ENCODE measurements at places on chromosomes 2 and 18.

- peak overlapping the region; percentile 85 for H3K4me3 ChIP-seq
- H3K27me3 ChIP-seq: no peaks in the 10 kb centered on the region
Measured at GRCh38 chr18:63210521-63210920, 109.0 kb downstream of the BCL2 start.

DNA sequence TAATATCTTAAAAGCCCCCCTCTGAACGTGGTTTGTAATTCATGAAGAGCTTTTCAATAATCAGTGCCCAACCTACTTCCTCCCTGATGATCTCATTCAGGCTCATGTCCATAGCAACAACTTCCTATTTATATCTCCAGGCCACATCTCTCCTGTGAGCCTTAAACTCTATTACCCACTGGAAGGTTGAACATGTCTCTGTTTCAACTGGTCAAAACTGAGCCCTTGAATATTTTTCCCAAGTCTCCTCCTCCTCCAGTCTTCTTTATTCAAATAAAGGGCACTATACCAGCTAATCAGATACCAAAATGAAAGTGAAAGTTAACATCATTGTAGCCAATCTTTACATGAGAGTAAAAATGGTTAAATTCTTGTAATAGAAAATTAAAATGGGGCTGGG lies 63.7 kb upstream of the ITGA4 start:
- H3K36me3 ChIP-seq: peaks cover 3% of the 10 kb centered on the region
- peaks cover 28% of the 10 kb centered on the region for H3K4me1 ChIP-seq
- H3K4me3 ChIP-seq: peak overlapping the region; percentile 27
- DNase-seq: no peak
- H3K27ac ChIP-seq: peak overlapping the region; percentile 32

- H3K36me3 ChIP-seq: peaks cover 61% of the 10 kb centered on the region
- no peak overlapping the region for H3K27ac ChIP-seq
- H3K4me3 ChIP-seq: no peak overlapping the region
- H3K4me1 ChIP-seq: peaks cover 6% of the 10 kb centered on the region
Measured at GRCh38 chr2:218648088-218648786, 11.2 kb downstream of the ZNF142 start.

DNA sequence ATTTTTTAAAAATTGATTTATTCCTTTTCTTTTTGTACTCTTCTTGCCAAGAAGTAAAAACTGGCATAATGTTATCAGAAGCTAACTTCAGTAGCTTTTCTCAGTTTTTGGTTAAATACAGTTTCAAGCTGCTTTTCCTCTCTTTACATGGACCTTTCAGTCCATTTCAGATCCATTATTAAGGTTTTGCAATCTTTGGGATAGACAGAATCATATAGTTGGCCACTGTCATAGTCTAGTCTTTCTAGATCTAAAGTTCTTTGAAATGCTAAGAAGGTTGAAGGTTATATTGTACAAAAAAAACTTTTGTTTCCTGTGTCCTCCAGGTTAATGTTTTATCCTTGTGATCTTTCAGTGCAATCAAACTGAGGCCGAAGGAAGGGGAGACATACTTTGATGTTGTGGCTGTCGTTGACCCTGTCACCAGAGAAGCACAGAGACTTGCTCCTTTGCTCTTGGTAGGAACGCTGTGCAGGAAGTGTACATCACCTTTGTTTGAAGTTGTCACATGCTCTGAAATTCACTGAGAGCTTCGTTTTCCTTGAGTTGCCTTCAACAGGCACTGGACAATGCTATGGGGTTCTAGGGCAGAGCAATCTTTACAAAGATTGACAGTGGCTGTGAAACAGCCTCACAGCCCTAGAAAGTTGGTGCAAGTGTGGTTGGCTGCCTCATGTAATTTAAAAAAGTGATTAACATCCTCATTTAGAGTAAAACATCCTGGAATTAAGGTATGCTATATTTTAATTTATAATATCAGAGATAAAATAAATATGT lies 79.1 kb downstream of the UGGT1 start:
- H3K4me1 ChIP-seq: peaks cover 15% of the 10 kb centered on the region
- H3K27me3 ChIP-seq: no peaks in the 10 kb centered on the region
- peaks cover 60% of the 10 kb centered on the region for H3K36me3 ChIP-seq
- H3K27ac ChIP-seq: no peak overlapping the region
- no peak overlapping the region for H3K4me3 ChIP-seq
- DNase-seq: no peak

- no peak for DNase-seq
- H3K27me3 ChIP-seq: peaks cover 2% of the 10 kb centered on the region
- peak overlapping the region; percentile 52 for H3K27ac ChIP-seq
- H3K36me3 ChIP-seq: peaks cover 17% of the 10 kb centered on the region
Measured at GRCh38 chr2:24076849-24077534, 866 bp upstream of the SF3B6 start.

GRCh38 chr2:172671501-172671900 lies 64.1 kb upstream of the RAPGEF4 start:
- no peaks in the 10 kb centered on the region for H3K4me1 ChIP-seq
- DNase-seq: no peak
- H3K27me3 ChIP-seq: peaks cover 1% of the 10 kb centered on the region
- H3K27ac ChIP-seq: no peak overlapping the region
- H3K36me3 ChIP-seq: no peaks in the 10 kb centered on the region

GRCh38 chr2:27003007-27003406 lies 29.8 kb upstream of the TMEM214 start:
- H3K27me3 ChIP-seq: peaks cover 15% of the 10 kb centered on the region
- no peaks in the 10 kb centered on the region for H3K4me1 ChIP-seq
- no peak for DNase-seq
- H3K4me3 ChIP-seq: no peak overlapping the region
- peaks cover 1% of the 10 kb centered on the region for H3K36me3 ChIP-seq

- no peak overlapping the region for H3K4me3 ChIP-seq
- no peaks in the 10 kb centered on the region for H3K27me3 ChIP-seq
- no peak overlapping the region for H3K27ac ChIP-seq
- no peak for DNase-seq
- no peaks in the 10 kb centered on the region for H3K36me3 ChIP-seq
- H3K4me1 ChIP-seq: no peaks in the 10 kb centered on the region
Measured at GRCh38 chr2:159562248-159562647, 54.1 kb downstream of the BAZ2B start.

DNA sequence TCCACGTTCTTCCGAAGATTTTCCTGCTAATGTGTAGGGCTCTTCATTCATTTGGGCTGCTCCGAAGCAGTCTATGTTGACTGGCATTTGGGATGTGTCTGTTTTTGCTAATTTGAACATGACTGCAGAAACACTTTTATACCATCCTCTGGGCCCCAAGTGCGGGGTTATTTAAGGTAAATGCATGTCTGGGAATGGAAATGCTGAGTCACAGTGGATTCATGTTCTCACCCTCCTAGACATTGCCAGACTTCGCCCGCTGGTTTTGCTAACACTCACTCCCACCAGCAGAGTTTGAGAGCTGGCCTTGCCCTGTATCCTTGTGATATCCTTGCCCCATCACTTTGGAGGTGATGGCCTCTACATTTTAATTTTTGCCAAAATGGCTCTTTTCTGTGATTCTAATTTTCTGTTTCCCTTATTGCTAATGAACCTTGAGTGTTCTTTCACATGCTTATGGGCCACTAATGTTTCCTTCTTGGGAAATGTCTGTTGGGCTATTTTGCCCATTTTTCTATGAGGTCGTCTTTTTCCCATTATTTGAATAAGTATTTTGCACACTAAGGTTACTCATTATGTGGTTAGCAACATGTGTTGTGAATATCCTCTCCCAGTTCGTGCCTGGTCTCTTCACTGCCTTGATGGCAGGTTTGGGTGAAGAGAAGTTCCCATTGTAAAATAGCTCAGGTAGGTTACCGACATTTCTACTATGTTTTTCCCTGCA lies 204.1 kb downstream of the GLI2 start:
- DNase-seq: no peak
- H3K4me1 ChIP-seq: no peaks in the 10 kb centered on the region
- H3K27ac ChIP-seq: no peak overlapping the region

GRCh38 chr2:16686641-16687040 lies 21.0 kb upstream of the CYRIA start:
- H3K36me3 ChIP-seq: no peaks in the 10 kb centered on the region
- no peak overlapping the region for H3K4me3 ChIP-seq
- DNase-seq: no peak
- H3K27ac ChIP-seq: no peak overlapping the region
- H3K27me3 ChIP-seq: peaks cover 7% of the 10 kb centered on the region

GRCh38 chr2:143936538-143936847 lies 583.4 kb downstream of the ZEB2 start:
- peak overlapping the region; percentile 70 for H3K4me3 ChIP-seq
- peak overlapping the region; percentile 49 for H3K27ac ChIP-seq
- H3K4me1 ChIP-seq: peaks cover 14% of the 10 kb centered on the region
- H3K36me3 ChIP-seq: no peaks in the 10 kb centered on the region
- H3K27me3 ChIP-seq: peaks cover 73% of the 10 kb centered on the region

GRCh38 chr2:191738667-191739066 lies 60.7 kb downstream of the NABP1 start:
- peaks cover 18% of the 10 kb centered on the region for H3K4me1 ChIP-seq
- no peak overlapping the region for H3K4me3 ChIP-seq
- H3K27me3 ChIP-seq: peaks cover 24% of the 10 kb centered on the region

DNA sequence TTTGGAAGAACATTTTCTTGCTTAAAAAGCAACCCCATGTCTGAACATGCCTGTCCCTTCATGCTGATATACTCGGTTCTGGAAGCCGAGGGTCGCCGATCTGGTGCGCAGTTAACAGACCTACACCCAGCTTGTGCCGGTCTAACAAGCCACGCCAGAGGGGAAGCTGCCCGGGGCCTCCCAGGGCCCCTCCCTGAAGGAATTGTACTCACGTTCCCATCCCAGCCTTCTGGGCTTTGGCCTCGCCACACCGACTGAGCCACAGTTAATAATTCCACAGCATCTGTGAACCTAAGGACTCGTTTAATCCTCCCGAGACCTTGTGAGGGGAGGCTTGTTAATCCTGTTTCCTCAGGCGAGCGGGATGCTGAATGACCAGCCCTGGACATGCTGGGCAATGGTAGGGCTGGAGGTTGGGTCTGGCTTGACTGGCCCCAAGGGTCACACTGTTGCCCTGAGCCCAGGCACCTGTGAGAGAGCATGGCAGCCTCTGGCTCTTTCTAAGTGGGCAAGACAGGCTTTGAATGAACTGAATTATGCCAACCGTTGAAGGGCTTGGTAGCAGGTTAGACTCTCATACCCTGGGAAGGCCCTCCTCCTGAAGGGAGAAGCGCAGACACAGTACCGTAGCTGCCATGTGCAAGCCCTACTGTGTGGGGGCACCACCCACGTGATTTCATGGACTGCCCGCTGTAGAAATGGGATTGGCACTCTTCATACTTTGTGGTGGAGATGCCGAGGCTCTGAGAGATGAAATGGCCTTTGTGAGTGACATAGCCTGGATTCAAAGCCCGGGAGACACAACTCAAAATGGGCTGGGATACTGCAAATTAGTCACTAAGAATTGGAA lies 27.9 kb upstream of the ODC1 start:
- no peaks in the 10 kb centered on the region for H3K36me3 ChIP-seq
- H3K4me1 ChIP-seq: peaks cover 12% of the 10 kb centered on the region
- peaks cover 4% of the 10 kb centered on the region for H3K27me3 ChIP-seq
- DNase-seq: no peak
- no peak overlapping the region for H3K4me3 ChIP-seq

DNA sequence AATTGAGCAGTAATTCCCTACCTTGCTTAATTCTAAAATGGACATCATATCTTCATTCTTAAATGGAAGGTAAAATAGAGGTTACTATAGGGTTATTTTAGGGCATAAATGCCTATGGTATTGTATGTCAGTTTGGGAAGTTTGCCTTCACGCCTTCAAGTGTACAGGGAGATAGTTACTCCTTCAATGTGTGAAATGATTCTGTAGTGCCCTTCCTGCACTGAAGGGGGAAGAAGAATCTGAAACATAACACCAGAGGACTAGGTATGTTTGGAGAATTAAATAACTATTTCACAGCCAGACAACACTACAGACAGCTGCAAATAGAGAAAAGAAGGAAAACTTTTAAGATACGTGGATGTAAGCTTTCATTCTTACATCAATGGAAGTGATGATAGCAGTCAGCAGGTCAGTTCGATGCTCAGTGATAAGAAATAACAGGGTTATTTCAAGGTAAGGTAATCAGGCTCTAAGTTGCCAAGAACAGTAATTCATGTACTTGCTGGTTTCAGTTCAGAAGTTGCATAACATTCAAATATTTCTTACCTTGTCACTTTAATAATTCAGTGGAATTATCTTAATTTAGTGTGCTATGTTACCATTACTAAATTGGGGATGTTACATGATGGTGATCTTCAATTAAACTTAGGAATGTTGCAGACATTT lies 4.0 kb downstream of the PKP4 start:
- no peak overlapping the region for H3K27ac ChIP-seq
- DNase-seq: no peak
- peaks cover 2% of the 10 kb centered on the region for H3K27me3 ChIP-seq
- H3K4me3 ChIP-seq: no peak overlapping the region
- H3K36me3 ChIP-seq: peaks cover 10% of the 10 kb centered on the region

GRCh38 chr2:136375017-136375901 lies 257.3 kb upstream of the CXCR4 start:
- DNase-seq: no peak
- peak overlapping the region; percentile 59 for H3K4me3 ChIP-seq
- H3K36me3 ChIP-seq: peaks cover 6% of the 10 kb centered on the region
- H3K4me1 ChIP-seq: peaks cover 51% of the 10 kb centered on the region

- no peak overlapping the region for H3K27ac ChIP-seq
- no peak for DNase-seq
- H3K27me3 ChIP-seq: no peaks in the 10 kb centered on the region
Measured at GRCh38 chr2:148238561-148238960, 217.7 kb downstream of the MBD5 start.

- DNase-seq: no peak
- no peaks in the 10 kb centered on the region for H3K4me1 ChIP-seq
- H3K27me3 ChIP-seq: peaks cover 11% of the 10 kb centered on the region
- no peaks in the 10 kb centered on the region for H3K36me3 ChIP-seq
- H3K27ac ChIP-seq: no peak overlapping the region
Measured at GRCh38 chr2:174052584-174052976, 87.4 kb upstream of the SP3 start.

DNA sequence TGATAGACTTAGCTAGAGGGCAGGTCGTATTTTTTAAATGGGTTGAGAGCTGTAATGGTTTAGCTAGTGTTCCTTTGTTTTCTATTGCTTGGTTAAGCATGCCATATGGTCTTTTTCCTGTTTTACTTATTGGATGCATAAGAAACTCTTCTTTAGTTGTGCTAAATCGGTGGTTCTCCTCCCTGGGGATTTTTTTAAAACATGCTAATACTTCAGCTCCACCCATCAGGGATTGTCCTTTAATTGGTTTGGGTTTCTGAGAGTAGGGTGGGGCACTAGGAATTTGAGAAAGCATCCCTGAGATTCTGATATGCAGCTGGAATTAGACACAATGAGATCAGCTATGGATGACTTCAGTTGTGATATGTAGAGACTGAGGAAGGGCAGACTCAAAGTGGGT lies 497.2 kb downstream of the THSD7B start:
- H3K4me1 ChIP-seq: no peaks in the 10 kb centered on the region
- DNase-seq: no peak
- H3K27ac ChIP-seq: no peak overlapping the region
- no peak overlapping the region for H3K4me3 ChIP-seq

DNA sequence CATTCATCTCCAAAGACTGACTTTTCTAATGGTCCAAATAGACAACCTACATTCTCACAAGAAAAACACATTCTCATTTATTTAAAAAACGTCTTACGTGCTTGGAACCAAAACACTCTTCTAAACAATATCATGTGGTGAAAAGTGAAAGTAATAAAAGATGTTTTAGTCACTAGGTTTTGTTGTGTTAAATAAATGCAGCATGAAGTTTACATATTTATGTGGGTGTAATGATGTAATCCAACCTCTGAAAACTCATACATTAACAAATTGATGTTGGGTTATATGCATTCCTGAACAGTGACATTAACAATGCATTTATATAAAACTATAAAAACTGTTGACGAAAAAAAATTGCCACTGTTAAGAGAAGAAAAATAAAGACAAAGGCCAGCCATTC lies 55.1 kb upstream of the ACVR2A start:
- DNase-seq: no peak
- no peaks in the 10 kb centered on the region for H3K27me3 ChIP-seq
- H3K4me1 ChIP-seq: peaks cover 5% of the 10 kb centered on the region
- no peak overlapping the region for H3K4me3 ChIP-seq

Measured in activated T-helper 1 cell treated with anti-CD3 and anti-CD28 coated beads, Interleukin-12 subunit alpha, Interleukin-12 subunit beta, Interleukin-2, Interleukin-4 antibody, amounts not matched to agents 30 ng/mL and 10 ng/mL and 1 ng/mL, durations not matched to agents 14 hours and 24 hours and 36 hours (primary cell).